ENCODE measurements at places on chromosomes 1 and 21.

DNA sequence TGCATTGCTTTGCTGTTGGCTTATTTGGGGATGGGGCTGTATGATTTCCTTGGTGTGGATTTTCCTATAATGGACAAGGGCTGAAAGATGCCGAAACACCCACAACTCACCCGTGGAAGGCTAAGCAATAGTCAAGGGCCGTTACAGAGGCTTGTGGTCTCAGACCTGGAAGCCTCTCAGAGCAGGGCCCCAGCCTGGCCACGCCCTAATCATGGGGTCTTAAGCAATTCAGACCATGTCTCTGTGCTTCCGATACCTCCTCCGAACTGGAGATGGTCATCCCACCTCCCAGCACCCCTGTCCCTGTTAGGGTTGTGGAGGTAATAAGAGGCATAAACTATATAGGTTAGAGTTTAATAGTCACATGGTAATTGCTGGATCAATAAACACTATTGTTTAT is 3.4 kb downstream of the ABCG1 start:
- no peak for DNase-seq

DNA sequence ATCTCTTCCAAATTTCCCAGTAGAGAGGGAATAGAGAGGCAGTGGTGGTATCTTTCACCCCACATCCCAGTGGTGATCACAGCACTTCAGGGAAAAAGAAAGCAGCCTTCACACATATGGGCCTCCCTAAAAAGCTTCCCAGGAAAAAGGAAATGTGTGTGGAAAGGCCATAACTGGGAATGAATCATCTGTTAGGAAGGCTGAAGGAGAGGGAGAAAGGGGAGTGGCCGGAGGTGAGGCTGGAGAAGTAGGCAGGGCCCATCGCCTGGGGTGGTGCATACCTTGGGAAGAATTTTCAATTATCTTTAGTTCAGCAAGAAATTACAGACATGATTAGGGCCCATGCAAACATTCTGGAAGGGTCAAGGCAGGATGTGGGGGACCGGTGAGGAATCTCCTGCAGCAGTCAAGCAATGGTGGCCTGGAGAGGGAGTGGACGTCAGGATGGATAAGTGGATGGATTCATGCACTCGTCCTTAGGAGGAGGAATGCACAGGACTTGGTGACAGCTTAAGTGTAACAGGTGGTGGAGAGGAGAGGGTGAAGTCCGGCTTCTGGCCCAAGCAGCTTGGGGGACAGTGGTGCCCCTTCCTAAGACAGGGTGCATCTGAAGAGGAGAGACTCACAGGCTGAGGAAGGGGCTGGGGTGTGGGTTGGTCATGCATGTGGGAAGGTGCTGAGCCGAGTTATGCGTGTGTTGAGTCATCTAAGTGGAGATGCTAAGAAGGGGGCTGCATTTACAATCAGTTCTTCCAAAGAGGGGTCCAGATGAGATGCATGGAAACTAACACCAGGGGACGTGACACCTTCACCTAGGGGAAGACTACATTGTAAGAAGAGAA is 17.9 kb downstream of the HIVEP3 start:
- no peak for DNase-seq

DNA sequence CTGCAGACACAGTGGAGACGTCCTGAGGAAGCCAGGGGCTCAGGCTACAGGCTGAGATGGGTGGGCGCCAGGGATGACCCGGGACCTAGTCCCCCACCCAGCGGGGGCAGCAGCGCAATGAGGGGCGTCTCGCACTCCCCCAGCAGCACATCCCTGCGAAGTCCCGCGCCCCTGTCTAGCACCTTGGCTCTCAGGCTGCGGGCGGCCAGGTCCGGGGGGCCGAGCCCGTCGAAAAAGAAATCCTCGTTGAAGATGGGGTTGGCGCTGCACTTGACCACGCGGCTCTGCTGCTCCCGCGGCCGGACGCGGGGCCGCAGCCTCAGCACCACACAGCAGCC is 1.8 kb downstream of the C2CD4D start:
- DNase-seq: peak; percentile 33

GRCh38 chr1:21955501-21956281 is 18.6 kb upstream of the HSPG2 start:
- DNase-seq: no peak

DNA sequence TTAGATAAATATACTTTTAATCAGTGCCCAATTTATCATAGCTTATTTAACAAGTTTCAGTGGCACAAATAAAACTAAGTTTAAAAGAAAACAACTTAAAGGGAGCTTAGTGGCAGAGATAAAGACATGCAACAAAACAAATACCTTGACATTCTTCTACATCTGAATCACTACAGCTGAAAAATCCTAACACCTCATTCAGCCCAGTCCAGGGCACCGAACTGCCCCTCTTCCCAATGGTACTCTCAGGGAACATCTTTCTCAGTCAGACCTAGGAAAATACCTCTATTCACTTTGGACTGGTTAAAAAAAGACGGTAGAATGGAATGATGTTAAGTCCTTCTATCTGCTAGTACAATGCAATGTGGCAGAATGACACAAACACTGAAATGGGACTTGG is 8.3 kb downstream of the OTUD7B start:
- DNase-seq: no peak

- DNase-seq: no peak
Measured at GRCh38 chr1:232932486-232933425, 17.7 kb upstream of the NTPCR start.

GRCh38 chr1:97461782-97462181 is 459.1 kb downstream of the DPYD start:
- no peak for DNase-seq

- no peak for DNase-seq
Measured at GRCh38 chr1:248913933-248914332, 7.9 kb downstream of the PGBD2 start.

DNA sequence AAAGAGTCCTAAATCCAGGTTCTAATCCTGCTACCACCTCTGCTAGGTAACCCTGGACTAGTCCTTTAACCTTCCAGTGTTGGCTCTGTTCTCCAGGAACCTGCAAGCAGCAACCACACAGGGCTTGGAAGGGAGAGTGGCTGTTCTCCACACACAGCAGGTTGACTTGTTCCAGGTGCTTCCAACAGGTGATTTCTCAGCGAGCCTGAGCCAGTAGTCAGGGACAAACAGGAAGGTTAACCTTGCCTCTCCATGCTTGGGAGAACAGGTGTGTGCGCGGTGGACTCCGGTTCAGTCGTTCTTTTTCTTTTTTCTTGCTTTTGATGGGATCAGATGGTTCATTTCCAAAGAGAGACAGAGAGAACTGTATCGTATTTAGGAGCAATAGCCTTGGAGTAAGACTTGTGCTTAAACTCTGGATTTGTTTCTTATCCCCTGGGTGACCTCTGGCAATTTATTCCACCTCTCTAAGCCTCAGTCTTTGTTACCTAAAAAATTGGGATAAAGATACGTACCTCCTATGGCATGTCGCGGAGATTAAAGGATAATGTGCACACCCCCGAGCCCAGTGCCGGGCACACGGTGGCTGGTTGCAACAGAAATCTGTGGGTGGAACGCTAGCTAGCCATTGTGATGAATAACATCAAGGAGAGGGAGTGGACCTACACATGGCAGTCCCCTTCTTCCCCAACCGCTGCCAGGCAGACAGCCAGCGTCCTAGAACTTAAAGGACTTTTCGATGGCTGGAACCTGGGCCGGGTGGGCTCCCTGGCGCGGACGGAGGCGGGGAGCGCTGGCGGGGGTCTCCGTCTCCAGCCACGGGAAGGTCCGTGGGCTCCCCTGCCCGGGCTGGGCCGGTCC is 583 bp upstream of the CACHD1 start:
- DNase-seq: peak; percentile 25
